Amniotic epithelial cell (primary cell): ENCODE measurements at places on chromosomes 1 and 21.
A peak's percentile ranks its signal among the peaks of the same experiment; 100 is the strongest.

DNA sequence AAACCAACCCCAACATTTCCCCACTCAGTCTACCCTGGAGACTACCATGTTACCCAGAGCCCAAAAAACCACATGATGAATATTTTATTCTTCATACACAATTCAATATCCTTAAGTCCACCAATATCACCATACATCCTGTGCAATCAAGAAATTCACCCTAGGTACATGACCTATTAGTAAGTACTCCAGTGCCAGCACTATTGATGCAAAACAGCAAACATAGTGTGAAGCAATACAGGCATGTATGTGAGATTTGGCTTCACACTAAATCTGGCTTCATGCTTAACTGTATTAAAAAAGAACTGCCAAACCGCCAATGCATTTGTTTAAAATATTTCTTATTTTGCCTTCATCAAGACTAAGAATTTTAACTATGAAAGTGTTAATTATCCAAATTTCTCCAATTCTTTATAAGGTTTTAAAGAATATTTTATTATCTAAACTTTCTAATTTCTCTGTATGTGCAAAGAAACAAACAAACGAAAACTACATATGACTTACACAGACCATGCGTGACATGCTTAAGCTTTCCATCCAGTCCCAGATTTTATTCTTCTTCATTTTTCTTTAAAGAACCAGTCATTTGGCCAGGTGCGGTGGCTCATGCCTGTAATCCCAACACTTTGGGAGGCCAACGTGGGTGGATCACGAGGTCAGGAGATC is 22.4 kb upstream of the TMEM125 start:
- DNase-seq, result no peak

DNA sequence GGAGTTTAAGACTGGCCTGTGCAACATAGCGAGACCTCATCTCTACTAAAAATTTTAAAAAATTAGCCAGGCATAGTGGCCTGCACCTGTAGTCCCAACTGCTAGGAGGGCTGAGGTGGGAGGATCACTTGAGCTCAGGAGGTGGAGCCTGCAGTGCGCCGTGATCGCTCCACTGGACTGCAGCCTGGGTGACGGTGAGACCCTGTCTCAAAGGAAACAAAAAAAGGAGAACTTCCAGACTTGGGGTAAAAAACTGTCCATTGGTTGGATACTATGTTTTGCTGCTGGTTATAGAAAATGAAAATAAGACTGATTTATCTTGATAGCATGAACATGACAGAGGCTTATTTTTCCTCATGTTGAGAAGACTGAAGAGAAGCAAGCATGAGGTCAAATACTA is 79.4 kb downstream of the WDR4 start:
- DNase-seq, result no peak

DNA sequence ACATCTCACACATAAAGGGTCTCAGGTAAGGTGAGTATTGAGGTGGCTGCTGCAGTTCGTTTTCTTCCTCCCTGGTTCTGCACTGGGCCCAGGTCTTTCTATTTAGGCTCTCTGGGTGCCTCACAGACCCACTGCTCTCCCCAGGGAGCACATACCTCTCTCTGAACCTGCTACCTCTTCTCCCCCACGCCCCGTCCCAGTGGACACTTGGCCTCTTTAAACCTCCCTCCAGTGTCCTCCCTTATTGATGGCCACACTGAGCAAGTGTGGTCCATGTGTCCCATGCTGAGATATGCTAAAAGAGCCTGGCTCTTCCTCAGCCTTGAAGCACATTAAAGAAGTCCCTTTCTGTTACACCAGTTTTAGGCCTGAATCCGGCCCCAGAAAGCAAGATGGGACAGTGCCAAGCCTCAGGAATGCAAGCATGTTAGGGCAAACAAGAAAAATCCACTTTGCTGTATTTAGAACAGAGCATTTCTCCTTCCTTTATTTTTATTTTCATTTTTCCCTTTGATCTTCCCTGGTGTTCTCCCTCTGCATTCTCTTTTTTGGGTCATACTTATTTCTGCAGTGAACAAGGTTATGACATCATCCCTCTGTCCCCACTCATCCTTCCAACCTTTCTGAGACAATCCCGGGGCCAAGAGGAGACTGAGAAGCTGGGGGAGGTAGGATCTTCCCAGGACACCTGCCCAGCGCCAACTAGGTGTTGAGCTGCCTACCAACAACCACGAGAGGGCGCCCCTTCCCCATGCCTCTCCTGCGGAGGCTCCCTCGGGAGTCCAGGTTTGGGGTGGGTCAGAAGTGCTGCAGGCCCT is 5.0 kb upstream of the CHI3L2 start:
- DNase-seq, result peak; percentile 27

DNA sequence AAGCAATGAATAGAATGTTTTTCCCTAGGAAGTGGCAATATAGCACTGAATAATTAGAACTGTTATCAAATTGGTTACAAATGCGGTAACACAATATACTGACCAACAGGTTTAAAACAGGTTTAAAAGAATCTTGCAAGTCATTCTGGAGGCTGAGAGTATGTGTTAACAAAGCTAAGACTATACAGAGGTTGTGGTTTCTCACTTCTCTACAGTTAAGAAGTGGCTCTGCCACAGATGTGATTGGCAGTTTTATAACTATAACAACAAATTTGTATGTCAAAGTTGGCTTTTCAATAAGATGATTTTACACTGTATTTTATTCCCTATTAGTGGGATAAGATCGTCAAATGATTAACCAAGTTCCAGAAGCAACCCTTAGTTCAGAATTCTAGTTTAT is 7.1 kb downstream of the ANGEL2 start:
- no peak for DNase-seq

GRCh38 chr1:239269706-239270105 is 116.7 kb upstream of the CHRM3 start:
- DNase-seq, result peak; percentile 27

DNA sequence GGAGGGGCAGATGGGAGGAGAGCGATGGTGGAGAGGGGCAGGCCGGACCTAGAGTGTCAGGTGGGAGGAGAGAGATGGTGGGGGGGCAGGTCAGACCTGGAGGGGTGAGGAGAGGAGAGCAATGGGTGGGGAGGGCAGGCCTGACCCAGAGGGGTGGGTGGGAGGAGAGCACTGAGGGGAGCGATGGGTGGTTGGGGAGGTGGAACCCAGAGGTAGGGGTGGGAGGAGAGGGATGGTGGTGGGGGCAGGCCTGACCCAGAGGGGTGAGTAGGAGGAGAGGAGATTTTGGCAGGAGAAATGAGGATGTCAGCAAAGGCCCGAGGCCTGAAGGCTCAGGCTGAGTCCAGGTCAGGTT is 157.3 kb upstream of the VAMP3 start:
- no peak for DNase-seq

DNA sequence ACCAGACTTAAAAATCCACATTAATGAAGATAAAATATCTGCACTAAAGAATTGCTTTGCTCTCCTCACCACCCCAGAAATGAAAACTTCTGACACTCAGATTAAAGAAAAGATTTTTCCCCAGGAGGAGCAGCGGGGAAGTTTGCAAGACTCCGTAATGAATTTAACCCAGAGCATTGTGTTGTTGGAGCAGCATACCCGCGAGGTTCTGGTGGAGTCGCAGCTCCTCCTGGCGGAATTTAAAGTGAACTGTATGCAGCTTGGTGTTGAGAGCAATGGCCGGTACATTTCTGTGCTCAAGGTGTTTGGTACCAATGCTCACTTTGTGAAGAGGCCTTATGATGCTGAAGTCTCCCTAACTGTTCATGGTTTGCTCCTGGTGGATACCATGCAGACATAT is 46.4 kb downstream of the VPS13D start:
- peak; percentile 65 for DNase-seq

DNA sequence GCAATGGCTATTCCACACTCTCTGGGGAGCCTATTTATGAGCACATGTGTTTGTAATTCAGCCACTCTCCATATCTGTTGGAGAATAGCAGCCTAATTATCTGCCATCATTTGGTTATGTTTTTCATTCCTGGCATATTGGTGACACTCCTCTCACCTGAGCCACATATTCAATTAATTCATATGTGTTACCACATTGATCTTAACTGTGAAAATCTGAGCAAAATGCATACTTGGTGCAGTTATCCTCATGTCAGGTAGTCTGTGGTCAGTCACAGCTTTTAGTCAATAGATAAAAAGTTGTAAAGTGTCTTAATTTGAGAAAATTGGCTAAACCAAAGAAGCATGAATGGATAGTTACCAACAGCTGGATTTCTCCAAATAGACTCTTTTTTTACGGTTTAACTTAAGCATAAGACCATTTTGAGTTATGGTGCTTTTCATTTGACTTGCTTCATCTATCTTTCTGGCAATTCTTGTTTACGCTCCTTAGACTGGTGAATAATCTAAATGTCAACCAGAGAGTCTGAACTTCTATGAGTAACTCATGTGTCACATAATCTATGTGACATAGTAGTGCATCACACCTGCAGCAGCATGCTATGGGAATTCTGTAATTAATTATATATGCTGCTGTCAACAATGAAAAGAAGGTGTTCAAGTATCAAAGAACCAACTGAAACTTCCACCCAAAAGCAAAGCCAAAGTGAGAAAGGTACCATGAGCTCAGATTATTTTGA is 187.7 kb upstream of the SGIP1 start:
- no peak for DNase-seq

DNA sequence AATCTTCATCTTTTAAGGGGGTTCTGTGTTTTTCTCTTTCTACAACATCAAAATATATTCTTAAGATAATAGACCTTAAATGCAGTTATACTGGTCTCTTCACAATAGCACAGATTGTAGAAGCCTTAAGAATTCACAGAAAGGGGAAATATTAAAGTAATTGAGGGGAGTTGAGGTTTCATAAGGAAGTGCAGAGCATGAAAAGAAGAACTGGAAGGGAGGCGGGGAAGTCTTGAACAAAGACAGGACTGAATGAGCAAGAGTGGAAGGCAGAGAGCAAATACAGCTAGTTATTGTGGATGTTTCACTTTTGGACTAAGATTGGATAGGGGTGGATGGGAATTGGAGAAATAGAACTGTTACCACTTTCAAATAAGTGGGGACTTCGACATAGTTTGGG is 67.7 kb downstream of the PTGER3 start:
- no peak for DNase-seq

DNA sequence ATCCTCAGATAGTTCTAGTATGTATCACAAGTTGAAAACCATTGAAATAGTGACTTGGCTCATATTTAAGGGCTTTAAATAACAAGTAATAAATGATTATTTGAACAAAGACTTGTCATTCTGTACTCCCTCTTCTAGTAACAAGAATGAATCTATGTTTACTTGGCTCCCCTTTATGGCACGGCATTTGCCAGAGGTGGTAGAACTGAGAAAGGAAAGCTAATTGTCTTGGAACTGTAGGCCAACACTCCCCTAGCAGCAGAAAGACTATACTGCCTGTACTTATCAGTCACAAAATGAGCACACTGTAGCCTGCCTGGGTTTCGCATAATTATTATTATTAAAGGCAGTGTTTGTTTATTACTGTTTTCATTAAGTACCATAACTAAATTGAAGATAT is 29.6 kb upstream of the SMYD2 start:
- DNase-seq, result no peak

GRCh38 chr1:27605796-27606707 is 2.1 kb upstream of the AHDC1 start:
- DNase-seq, result peak; percentile 39

- no peak for DNase-seq
Measured at GRCh38 chr1:43156026-43156425, 16.1 kb downstream of the EBNA1BP2 start.

DNA sequence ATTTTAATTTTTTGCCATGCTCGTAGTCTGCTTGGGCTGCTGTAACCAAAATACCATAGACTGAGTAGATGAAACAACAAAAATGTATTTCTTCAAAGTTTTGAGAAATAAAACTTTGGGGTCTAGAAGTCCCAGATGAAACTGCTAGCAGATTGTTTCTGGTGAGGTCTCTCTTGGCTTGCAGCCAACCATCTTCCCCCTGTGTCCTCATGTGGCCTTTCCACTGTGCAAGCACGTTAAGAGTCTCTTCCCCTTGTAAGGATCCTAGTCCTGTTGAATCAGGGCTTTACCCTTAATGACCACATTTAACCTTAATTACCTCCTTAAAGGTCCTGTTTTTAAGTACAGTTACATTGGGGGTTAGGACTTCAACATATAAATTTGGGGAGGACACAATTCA is 86.6 kb downstream of the PTBP2 start:
- DNase-seq, result no peak

GRCh38 chr21:21101911-21102310 is 103.7 kb downstream of the NCAM2 start:
- peak; percentile 71 for DNase-seq

GRCh38 chr1:174040387-174040786 is 18.2 kb upstream of the RC3H1 start:
- peak; percentile 77 for DNase-seq

DNA sequence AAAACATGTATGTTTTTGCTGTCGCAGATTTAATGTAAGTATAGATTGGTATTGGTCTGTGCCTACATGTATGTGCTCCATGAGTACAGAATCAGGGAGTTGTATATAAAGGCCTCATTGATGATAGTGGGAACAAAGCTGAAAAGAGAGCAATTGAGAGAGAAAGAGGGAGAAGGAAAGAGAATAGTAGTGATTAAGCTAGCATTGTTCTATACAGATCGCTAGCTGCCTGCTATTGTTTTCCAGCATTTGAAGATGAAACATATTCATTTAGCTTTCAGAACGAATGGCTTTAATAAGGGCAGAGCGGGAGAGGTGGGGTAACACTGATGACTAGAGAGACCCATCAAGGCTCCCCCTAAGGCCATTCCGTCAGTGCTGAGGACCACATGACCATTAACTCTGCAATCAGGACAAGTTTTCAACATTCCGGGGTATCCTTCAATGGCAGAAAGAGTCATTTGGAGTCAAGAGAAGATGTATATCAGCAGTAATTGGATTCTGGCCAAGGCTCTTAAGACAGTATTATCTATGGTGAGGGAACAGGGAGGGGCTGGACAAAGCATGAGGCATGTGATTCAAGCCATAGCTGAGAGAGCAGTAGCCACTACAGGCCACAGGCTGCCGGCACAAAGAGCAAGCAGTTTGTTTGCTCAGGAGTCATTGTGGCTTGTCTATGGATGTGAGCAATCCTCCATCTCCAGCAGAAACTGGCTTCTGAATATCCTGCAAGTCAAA is 176.5 kb downstream of the PBX1 start:
- DNase-seq, result peak; percentile 88

DNA sequence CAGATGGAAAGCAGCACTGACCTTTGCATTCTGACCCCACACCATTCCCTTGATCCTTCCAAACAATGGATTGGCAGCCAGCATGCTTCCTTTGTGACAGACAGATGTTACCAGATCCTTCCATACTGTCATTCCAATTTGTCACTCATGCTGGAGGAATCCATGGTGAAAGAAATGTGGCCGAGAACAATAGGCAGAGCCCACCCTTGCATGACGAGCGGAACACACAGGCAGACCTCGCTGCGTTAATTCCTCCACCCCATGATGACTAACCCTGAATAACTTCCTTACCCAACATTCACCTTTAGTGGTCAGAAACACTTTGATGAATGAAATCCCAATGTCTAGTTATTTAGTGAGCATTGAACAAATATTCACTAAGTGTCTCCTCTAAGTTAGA is 45.1 kb downstream of the PDPN start:
- DNase-seq, result no peak

DNA sequence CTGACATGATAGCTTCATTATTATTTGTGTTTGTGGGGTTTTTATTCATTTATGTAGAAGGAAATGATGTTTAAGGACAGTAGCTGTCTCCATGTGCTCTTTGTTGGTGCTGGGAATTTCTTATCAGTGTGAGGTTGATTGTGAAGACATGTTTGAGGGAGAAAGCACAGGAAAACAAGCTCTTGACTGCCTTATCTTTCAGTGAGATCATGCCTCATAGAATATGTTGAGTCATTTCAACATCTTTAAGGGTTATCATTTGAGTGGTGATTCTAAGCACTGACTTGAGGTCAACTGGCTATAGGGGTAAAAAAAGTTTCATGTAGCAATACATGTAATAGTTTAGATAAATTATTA is 405.1 kb upstream of the ADAMTS5 start:
- peak; percentile 98 for DNase-seq
